ENCODE measurements at places on chromosomes 11 and 22.

GRCh38 chr11:2772544-2773031 lies 72.8 kb upstream of the KCNQ1OT1 start:
- no peak for DNase-seq

- DNase-seq: no peak
Measured at GRCh38 chr11:15419696-15420095, 305.0 kb downstream of the INSC start.

DNA sequence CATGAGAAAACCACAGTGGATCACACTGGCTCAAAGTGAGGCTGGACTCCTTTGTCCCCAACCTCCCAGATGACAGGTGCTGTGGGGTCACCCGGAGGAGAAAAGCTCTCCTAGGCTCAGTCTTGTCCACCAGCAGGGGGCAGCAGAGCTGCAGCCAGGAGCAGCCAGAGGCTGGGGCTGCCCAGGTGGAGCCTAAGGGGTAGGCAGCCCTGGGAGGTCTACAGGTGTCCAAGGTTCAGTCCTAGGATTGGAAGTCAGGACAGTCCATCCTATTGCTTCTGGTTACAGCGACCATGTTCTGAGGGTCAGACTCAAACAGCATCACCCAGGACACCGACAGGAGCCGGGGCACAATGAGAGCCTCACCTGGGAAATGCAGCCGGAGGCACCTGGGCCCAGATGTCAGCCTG lies 77.6 kb upstream of the IGLL5 start:
- DNase-seq: peak; percentile 48

- no peak for DNase-seq
Measured at GRCh38 chr22:17954860-17955587, 69.3 kb downstream of the MICAL3 start.

- DNase-seq: no peak
Measured at GRCh38 chr11:64970731-64971151, 1.2 kb downstream of the MAJIN start.

- no peak for DNase-seq
Measured at GRCh38 chr11:70944636-70945035, 307.7 kb downstream of the SHANK2 start.

- DNase-seq: no peak
Measured at GRCh38 chr22:28922540-28923244, 39.3 kb downstream of the ZNRF3 start.

- peak; percentile 54 for DNase-seq
Measured at GRCh38 chr22:44625981-44626687, 75.9 kb upstream of the PRR5 start.

DNA sequence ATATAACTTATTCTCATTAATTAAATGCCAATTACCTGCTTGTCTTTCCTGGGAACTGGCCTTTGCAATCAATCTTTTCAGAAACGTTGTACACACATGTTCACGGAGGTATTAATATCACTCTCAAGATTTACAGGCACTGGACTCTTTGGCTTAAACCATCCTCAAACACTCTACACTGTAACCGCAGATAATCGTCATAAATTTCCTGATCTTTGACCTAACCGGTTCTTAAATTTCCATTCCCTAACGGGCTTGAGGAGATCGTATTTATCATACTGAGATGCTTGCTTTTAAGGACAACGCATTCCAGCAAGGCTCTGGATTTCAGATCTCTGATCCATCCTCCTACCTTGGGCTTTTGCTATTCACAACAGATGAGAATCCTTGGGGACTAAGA lies 72.8 kb downstream of the ARL14EP start:
- no peak for DNase-seq

DNA sequence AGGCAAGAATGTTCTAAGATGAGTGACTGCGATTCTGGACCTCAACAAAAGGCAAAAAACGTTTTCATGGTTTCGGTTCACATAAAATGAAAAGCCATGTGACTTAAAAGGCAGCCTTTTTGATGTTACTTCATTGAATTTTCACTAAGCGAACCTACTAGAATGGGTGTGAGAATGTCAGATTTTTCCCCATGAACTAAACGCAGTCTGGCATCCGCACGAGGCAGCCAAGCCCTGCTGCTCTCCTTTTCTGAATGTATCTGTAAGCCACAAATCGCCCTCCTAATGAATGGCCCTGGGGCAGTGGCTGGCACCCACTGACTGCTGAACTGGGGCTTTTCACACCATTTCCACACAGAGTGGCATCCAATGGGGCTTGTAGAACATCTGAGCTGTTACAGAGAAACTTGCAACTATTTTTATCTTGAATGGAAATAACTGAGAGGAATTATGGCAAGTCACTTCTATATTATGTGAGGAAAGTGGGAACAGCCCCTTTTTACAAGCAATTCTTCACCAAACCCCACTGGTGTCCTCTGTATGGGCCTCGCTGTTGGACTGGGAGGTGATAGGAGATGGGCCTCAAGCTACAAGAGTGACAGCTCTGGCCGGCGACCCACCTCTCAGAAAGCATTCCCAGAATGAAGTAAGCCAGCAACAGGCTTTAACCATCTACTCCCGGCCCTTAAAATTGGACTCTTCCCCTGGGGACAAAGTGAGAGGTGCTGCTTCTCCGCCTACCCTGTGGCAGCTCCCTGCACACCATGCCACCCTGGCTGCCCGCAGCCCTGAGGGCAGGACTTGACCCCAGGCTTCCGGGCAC lies 29.4 kb downstream of the PPP2R1B start:
- DNase-seq: no peak

DNA sequence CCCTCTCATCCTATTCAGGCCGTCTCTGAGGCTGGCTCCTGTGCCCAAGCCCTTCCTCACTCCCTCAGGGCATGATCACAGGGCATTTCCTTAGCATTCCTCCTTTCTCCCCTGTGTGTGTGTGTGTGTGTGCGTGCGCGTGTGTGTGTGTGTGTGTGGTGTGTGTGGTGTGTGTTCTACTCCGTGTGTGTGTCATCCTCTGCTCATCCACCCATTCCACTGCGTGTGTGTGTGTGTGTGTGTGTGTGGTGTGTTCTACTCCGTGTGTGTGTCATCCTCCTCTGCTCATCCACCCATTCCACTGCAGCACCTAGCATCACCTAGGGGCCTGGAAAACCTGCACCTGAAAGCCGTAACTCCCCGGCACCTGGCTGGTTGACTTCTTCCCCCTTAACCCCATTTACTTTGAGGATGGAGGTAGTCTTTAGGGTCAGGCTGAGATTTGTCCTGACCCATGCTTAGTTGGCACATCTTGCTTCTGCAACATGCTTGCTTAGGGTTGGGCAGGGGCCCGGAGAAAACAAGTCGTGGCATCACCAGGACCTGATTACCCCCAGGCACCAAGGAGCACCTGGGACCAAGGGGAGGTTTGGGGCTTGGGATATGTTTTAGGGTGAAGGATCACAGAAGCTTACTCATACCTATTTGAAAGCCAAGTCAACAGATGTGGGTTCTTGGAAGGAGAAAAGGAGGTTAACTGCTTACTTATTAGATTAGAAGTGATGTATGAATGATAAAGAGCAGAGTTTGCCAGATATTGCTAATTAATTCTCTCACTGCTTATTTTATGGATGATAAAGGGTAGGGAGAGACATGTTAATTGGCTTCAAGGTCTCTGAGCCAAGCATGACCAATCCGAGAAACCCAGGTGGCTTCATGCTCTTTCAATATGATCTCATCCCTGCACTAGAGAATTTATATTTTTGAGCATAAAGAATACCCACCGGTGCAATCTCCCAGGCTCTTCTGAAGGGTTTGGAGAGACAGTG lies 18.9 kb downstream of the TIMP3 start:
- no peak for DNase-seq

DNA sequence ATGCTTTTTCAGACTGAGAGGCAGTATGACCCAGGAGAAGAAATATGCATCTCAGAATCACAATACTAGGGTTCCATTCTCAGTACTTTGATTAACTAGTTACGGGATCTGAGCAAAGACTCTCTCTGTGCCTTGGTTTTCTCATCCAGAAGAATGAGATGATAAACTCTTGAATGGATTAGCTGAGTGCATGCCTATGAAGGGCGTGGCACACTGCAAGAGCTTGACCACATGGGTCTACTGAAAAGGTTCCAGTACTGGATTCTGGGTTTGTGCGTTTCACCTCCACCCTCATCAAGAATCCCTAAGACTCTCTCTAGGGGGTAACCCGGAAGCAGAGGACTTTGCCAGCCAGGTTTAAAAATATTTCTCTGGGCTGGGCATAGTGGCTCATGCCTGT lies 25.6 kb downstream of the PGA5 start:
- no peak for DNase-seq

DNA sequence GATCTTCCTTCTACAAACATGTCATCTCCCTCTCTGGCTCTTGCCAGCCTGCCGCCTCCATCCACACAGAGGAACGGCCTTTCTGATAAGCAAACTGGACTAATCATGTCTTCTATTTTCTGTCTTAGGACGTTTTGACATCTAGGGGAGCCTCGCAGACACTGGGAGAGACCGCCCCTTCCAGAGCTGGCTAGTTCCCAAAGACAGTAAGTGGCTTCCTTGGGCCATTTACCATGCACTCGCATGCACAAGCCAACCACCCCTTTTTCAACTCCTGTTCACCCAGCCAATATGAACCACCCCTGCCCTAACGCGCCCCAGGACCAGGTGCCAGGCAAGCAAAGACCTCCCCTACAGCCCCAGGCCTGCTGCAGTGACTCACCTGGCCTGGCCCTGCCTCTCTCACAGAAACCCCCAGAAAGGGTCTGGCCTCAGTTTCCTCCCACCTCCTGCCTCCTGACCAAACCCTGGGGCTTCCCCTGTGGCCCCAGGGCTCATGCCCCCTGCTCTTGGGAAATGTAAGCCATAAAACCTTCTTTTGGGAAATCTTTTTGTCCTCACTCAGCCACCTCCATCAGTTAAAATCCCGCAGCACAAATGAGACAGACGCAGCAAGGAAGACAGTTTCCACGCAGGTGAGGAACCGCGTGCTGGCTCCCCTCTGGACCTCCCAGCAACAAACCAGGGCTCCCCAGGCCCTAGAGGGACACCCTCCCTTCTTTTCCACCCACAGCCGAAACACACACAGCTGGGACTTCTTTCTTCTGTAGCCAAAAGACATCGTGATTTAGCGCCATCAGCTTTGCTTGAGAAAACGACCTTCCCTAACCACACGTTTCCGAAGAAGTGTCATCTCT lies 38.5 kb downstream of the SHANK2 start:
- DNase-seq: no peak

DNA sequence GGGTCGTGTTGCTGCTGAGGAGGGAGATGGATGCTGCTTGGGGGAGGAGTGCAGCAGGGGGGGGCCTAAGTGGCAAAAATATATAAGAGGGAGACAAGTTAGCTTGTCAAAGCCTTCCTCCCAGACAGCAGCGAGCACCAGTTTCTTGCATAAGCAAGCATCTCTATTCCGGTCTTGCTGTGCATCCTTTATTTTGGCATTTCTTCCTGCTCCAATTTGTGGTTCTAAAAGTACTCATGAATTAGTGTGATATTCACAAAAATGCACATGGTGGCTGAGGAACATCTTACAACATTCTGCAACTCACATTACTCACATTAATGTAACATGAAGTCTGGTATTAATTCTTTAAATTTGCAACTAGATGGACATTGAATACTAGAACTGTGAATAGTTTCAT lies 32.1 kb downstream of the GDPD5 start:
- no peak for DNase-seq

DNA sequence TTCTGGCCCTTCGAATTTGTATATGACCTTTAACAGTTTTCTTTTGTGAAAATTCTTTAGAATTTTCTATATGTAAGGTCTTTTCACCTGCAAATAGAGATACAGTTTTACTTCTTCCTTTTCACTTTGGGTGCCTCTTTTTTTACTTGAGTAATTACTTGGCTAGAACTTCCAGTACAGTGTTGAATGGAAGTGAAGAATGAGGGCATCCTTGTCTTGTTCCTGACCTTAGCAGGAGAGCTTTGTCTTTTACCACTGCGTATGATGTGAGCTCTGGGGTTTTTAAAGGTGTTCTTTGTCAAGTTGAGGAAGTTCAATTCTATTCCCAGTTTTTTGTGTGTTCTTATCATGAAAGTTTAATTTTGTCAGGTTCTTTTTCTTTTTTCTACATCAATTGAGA lies 21.6 kb downstream of the ZFP91 start:
- DNase-seq: no peak

DNA sequence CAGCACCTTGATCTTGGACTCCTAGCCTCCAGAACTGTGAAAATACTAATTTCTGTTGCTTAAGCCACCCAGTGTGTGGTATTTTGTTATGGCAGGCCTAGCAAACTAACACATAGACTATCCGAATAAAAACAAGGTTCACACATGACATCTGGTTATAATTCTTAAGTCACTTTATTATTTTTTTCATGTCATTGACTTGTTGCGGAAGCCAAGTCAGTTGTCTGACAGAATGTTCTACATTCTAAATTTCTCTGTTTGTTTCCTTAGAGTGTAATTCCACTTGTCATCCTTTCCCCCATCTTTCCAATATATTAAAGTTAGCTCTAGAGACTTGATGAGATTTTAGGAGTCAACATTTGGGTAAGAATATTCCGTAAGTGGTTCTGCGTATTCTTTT lies 40.6 kb downstream of the RAB30 start:
- DNase-seq: no peak

DNA sequence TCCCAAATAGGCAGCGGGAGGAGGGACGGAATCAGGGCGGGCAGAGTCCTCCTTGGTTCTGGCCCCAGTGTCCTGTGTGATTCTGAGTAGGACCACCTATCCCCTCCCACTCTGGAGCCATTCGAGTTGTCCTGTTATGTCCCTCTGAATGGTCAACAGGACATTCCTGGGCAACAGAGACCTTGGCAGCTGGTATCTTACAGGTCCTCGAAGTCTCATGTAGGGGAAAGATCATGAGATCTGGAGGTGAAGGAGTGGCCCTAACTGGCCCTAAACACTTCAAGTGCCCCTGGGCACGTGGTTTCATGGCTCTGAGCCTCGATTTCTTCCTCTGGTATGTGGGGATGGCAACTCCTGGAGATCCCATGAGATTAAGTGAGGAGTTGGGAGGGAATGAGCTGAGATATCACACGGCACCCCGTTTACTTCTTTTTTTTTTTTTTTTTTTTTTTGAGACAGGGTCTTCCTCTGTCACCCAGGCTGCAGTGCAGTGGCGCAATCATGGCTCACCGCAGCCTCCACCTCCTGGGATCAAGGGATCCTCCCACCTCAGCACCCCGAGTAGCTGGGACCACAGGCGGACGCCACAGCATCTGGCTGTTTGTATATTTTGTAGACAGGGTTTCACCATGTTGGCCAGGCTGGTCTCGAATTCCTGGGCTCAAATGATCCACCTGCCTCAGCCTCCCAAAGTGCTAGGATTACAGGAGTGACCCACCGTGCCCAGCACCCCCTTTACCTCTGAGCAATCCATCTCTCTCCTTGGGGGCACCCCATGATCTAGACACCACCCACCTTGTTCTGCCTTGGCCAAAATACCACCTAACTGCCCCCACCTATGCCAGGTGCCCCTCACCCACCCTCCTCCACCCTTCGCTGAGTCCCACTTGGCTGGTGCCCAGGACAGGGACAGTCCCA lies 6.8 kb downstream of the LIF start:
- DNase-seq: no peak

DNA sequence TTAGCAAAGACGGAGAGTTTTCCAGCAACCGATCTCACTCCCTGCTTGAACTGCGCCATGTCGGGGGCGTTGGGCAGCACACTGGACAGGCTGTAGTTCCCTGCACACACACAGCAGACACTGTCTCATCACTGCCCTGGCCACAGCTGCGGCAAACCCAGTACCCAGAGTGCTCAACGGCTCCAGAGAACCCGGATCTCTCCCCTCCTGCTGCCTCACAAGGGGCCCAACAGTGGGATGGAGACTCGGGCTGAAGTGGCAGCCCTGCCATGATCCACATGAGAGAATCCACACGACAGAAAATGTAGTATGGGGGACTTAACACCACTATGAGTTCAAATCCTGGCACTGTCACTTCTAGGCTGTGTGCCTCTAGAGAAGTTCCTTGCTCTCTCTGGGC lies 58.0 kb downstream of the ARFGAP3 start:
- no peak for DNase-seq

GRCh38 chr11:63858628-63859550 lies 20.0 kb downstream of the MARK2 start:
- DNase-seq: no peak

Measured in Kasumi-1 (cell line).